ENCODE measurements at places on chromosomes 6 and 20.
A peak's percentile ranks its signal among the peaks of the same experiment; 100 is the strongest.

GRCh38 chr6:158667360-158667981 is 17.6 kb downstream of the SYTL3 start:
- no peak for DNase-seq

GRCh38 chr6:53879608-53880007 is 84.8 kb downstream of the LRRC1 start:
- DNase-seq: no peak

GRCh38 chr6:21084656-21085055 is 508.9 kb upstream of the SOX4 start:
- DNase-seq: no peak

- DNase-seq: peak; percentile 70
These were observed 8.4 kb upstream of the STK35 start for GRCh38 chr20:2093159-2093781.

GRCh38 chr6:137452333-137452894 is 41.8 kb downstream of the OLIG3 start:
- DNase-seq: no peak

DNA sequence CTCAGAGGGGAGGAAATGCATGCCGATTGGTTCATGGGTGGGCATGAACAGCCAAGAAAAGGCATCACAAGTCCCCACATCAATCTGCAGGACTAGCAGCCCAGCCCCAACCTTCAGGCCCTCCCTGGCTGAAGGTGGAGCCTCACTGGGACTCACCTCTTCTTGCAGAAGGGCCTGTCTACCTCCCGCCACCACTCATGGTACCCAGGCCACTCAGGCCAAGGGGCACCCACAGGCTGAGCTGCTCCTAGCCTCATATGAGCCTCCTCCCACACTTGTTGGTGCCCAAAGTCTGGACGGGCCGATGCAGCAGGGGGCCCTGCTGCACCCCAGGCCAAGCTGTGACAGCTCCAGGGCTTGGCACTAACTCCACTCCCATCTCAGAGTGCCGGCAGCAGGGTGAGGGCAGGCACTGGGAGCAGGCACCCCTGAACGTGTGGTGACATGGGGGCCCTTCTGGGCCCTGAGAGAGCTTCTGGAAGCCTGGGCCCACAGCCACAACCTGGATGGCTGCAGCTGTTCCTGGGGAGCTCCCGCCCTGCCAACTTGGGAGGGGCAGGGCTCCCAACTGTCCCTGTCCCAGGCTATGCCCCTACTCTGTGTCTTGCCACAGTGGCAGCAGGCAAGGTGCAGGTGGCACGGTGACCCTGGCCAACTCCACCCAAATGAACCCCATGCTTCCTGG is 13.7 kb upstream of the FUT9 start:
- DNase-seq: no peak

GRCh38 chr6:84691978-84692623 is 72.3 kb downstream of the TBX18 start:
- no peak for DNase-seq

GRCh38 chr6:6125495-6125894 is 118.8 kb upstream of the NRN1 start:
- no peak for DNase-seq

DNA sequence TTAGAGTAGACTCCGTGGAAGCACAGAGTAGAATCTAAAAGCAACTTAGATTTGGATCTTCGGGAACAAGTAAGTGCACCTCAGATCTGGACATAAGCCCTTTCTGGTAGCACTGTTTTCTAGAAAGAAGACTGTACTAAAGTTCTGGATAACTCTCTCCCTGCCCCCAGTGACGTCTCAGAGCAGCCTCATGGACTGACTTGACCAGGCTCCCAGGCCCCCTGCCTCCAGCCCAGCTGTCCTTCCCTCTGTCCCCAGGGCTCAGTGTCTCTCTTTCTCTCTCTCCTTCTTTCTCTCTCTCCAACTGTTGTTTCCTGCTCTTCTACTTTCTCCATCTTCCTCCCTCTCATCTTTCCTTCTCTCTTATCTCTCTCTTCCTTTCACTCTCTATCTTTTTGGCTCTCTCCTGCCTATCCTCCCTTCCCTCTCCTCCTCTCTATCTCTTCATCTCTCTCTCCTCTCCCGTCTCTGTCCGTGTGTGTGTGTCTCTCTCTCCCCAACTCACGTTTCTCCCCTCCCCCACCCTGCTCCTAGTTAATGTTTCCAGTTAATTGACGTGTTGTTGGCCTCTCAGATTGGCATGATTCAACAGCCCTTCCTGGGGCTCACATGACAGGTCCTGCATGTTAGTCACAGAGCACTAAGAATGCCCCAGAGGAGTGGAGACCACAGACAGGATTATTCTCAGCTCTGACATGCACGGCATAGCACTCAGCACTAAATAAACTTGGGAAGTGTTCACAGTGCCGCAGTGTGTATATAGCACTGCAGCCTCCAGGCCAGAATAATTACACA is 180.4 kb upstream of the FOXQ1 start:
- no peak for DNase-seq
